Esophagus muscularis mucosa (tissue), 4 donors: ENCODE measurements at places on chromosomes 2 and 18.

- DNase-seq: no peak
Observed at GRCh38 chr2:23549051-23549450, 164.1 kb downstream of the KLHL29 start.

- no peak for DNase-seq
Observed at GRCh38 chr2:102635317-102635716, 16.0 kb downstream of the SLC9A2 start.

- DNase-seq: no peak
Observed at GRCh38 chr2:237894986-237895543, 35.6 kb downstream of the RAMP1 start.

DNA sequence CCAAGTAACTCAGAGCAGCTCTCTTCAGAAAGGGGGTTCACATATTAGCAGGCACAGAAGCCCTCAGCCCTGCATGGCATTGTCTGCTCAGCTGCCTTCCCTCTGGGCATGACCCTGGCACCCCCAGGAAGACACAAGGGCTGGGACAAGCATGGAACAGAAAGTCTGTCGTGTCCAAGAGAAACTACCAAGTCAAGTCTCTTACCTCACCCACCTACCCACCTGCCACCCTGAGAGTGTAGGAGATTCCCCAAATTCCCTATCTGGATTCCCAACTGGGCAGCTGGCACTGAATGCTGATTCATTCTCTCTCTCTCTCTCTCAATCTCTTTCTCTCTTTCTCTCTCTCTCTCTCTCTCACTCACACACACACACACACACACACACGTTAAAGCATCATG lies 21.6 kb downstream of the SMAD7 start:
- no peak for DNase-seq

GRCh38 chr2:216017365-216017764 lies 4.0 kb upstream of the MREG start:
- DNase-seq: no peak

GRCh38 chr2:134155134-134155533 lies 98.7 kb upstream of the MGAT5 start:
- no peak for DNase-seq

DNA sequence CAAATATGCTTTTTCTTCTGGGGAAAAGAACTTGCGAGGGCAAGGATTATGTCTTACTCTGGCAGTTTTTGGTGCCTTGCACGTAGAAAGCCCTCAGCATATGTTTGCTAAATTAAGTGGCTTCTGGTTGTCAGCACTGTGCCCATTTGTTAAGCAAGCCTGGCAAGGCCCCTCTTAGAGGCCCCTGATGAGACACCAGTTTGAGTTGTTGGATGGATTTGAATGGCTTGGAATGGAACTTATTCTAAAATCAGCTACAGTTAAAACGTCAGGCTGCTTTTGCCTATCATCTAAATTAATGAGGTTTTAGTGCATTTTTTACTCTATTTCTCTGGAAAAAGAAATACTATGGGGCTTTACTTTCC lies 28.2 kb downstream of the TMEM182 start:
- DNase-seq: no peak
